ENCODE measurements at places on chromosomes 3 and 15.

- no peak for DNase-seq
Measured at GRCh38 chr15:81046290-81046689, 45.6 kb downstream of the TLNRD1 start.

GRCh38 chr15:76636059-76636458 lies 269.1 kb downstream of the SCAPER start:
- DNase-seq: no peak

GRCh38 chr15:75455424-75455981 lies 4.0 kb upstream of the SIN3A start:
- DNase-seq: peak; percentile 49

GRCh38 chr3:110711851-110712516 lies 359.6 kb upstream of the NECTIN3 start:
- DNase-seq: no peak

GRCh38 chr3:59601486-59601885 lies 551.7 kb upstream of the CFAP20DC start:
- no peak for DNase-seq

DNA sequence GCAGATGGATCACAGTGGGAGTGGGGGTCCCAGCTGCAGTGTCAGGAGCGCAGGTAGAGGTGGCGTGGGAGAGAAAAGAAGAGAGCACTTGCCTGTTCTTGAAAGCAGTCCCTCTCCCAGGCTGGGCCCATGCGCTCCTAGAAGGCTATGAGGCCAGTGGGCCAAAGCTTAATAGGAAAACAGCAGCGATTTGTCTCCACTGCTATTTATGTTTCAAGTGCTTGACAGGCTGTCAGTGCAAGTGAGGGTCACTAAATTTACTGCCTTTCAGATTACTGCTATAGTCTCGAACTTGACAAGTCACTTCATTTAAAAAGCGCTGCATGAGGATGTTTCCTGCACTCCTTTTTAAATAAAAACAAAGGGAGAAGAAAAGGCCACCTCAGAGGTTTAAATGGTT lies 239.5 kb downstream of the GAP43 start:
- no peak for DNase-seq

DNA sequence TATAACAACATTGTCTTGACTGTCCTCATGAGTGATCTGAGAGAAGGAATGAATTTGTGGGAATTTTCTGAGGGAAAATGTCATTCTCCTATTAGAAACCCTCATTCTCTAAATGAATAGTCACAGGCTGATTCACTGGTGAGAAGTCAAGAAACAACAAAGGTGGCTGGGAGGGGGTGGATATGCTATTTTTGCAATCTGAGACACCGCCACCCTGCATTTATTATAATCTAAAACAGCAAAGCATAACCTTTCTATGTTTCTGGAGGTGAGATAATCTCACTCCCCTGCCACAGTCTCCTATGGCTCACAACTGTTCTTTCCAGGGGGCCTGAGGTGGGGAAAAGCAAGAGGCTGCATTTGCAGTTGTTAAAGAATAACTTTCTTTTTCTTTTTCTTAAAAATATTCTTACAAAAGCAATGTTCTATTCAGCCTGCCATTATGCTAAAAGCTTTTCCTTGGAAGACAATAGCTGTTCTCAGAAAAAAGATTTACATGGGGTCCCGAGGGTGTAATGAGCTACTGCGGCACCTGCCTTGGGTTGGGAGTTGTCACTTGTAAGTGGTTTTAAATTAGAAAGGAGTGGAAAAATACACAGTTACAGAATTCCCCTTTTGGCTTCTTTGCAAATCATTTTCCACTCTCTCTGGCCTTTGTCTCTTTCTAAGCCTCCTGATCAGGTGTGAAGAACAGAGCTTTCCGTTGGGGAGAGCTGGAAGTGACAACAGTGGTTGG lies 220.9 kb downstream of the AGBL1 start:
- DNase-seq: no peak

- DNase-seq: no peak
Measured at GRCh38 chr3:151166161-151166560, 36.9 kb downstream of the GPR171 start.

DNA sequence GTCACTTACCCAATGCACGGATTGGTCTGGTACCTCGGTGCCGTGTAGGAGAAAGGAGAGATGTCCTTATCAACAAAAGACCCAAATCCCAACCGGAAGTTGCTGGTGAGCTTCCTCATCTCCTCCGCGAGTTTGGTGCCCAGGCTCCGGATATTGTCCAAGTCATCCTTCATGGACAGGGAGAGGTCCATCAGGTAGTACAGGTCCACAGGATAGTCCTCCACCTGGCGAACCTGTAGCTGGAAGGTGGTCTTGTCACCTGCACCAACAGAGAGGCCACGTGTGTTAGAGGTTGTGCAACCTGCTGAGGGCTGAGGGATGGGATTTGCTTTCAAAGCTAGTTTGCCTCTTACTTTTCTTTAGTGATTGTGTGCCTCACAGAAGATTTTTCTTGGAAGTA lies 38.9 kb downstream of the ITGB5 start:
- DNase-seq: no peak

DNA sequence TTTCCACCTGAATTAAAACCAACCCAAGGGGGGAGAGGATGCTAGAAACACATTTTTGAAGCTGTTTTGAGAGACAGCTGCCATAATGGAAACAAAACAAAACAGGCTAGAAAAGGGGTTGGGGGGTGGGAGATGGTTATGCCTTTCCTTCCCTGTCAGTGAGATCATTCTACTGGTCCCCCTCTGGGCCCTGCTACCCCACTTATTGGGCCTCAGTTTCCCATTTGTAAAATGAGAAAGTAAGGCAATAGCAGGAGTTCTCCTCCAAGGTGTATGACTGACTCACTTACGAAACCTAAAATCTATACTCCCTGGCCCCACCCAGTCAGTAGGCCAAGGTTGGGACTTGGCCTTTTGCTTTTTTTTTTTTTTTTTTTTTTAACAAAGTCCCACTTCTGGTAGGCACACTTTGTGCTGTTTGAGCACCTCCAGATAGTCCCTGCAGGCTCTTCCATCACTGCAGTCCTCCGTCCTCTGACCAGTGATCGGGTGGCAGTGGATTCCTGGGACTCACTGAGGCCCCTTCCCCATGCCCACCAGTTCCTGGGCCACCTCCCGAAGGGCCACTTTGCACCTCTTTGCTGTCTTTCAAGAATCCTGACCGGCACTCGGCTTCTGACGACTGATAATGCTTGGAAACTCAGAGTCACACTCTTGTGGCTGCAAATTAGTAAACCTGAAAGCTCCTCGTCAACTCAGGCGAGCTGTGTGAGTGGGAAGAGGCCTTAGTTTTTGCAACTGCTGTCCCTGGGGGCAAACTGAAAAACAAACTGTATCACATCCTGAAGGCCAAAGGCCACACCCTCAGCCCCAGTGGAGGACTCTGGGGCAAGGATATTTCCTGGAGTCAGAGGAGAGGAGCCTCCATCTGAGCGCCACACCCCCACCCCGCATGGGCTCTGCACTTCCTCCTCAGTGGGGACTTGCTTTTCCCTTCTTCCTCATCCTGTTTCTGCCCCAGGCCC lies 6.7 kb upstream of the PSTPIP1 start:
- no peak for DNase-seq

DNA sequence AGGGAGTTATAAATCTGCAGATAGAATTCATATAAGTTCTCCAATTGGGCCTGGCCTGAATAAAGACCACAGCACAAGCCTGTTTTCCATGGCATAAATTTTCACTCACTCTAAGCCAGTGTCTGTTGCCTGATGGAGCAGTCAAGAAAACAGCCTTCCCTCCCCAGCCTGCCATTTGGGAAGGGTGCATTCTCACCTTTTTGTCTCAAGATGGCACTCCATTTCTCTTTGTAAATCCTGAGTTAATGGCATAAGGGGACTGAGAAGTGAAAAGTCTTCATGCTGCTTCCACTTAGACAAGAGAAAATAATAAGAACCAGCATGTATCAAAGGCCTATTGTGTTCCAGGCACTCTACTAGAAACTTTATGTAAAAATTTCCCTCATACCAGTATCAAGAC lies 115.6 kb upstream of the MANF start:
- no peak for DNase-seq

- peak; percentile 15 for DNase-seq
Measured at GRCh38 chr3:53030619-53031449, 15.0 kb downstream of the SFMBT1 start.

GRCh38 chr3:148588291-148588690 lies 109.4 kb upstream of the AGTR1 start:
- DNase-seq: no peak

- DNase-seq: no peak
Measured at GRCh38 chr3:12180218-12180617, 21.5 kb upstream of the TIMP4 start.

GRCh38 chr3:64936556-64936955 lies 248.8 kb upstream of the ADAMTS9 start:
- no peak for DNase-seq

GRCh38 chr3:197006446-197006845 lies 23.2 kb downstream of the MELTF start:
- no peak for DNase-seq

GRCh38 chr3:160804762-160805161 lies 48.7 kb downstream of the PPM1L start:
- DNase-seq: no peak

DNA sequence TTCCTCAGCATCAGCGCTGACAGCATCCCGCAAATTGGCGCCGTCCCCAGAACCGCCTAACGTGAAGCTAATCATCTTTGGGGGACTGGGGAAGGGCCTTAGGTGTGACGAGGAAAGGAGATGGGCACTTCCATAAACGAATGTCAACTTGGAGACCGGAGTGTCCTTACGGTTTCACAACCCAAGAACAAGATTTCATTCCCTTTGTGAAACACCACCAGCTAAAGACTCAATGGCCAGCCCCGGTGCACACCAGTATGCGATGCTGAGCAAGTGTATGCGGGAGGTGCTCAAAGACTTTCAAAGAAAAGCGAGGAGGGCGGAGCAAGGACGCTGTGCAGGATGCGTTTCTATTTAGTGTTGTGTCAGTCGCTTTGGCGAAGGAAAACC lies 759 bp upstream of the TTBK2 start:
- DNase-seq: no peak

DNA sequence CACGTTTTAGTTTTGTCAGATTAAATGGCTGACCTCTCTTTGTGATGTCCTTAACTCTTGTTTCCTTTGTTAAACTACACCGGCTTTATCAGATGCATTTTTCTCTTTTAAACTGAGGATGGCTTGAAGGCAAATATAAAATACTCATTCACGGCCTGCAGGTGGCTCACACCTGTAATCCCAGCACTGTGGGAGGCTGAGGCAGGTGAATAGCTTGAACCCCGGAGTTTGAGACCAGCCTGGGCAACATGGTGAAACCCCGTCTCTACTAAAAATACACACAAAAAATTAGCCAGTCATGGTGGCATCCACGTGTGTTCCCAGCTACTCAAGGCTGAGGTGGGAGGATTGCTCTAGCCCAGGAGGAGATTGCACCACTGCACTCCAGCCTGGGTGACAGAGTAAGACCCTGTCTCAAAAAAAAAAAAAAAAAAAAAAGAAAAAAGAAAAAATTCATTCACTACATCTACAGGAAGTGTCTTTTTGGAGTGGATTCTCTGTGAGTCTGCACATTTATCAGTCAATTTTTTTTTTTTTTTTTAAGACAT lies 34.7 kb upstream of the SACM1L start:
- no peak for DNase-seq

- DNase-seq: no peak
Measured at GRCh38 chr3:9196020-9196419, 53.4 kb downstream of the SRGAP3 start.

- DNase-seq: no peak
Measured at GRCh38 chr3:14914779-14915117, 32.6 kb upstream of the NR2C2 start.

GRCh38 chr3:189498995-189499704 lies 132.0 kb upstream of the TP63 start:
- no peak for DNase-seq

DNA sequence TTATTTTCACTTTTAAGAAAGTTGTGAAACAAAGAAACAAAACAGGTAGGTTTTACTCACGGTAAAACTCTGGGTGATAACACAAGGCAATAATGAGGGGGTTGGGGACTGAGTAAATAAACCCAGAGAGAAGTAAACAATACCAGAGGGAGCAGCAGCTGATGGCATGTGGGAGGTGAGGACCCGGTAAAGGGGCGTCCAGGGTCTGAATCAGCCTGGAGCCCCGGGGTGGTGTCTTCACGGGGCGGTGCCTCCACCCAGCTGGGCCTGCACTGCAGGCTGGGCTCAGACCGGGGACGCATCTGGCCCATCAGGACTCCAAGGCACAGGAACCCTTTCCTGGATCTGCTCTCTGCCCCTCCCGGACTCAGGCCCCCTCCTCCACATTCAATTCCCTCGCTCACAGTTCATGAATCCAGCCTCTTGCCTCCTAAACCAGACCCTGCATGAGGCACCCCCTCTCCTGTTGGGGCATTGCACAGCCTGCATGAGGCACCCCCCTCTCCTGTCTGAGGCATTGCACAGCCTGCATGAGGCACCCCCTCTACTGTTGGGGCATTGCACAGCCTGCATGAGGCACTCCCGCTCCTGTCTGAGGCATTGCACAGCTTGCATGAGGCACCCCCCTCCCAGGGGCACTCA lies 73.9 kb upstream of the MFGE8 start:
- DNase-seq: no peak

DNA sequence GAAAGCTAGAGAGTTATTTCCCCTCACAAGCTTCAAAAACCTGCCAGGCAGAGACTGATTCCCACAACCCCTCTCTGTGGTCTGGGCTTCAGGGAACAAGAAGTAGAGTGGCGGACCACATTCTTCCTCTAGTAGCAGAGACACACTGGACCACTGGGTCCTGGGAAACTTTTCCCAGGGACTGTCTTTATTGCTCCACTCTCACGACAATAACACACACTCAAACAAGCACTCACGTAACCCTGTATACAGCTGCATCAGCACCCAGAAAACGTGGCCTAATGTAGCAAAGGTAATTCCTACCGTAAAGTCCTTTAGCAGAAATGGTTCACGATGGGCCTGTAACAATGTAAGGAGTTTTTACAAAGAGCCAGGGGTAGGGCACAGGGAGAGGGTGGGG lies 27.6 kb downstream of the CPOX start:
- no peak for DNase-seq

- DNase-seq: peak; percentile 31
Measured at GRCh38 chr15:39685999-39686613, 96.5 kb downstream of the FSIP1 start.

DNA sequence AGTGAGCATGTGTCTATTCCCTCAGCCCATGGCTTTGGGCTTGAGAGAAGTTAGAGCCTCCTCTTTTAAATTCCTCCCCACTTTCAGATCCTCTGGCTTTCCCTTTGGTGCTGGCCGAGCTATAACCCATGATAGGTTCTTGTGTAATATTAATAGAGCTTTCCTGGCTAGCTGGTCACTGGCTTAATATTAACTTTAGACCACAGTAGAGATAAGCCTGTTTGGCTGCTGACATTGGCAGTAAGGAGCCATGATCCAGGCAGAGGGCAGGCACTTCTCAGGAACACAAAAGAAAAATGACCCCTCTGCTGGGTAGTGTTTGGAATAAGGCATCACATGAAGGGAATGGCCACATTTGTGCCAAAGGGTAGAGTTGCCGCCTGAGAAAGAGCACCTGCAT lies 65.4 kb upstream of the UMPS start:
- DNase-seq: no peak

DNA sequence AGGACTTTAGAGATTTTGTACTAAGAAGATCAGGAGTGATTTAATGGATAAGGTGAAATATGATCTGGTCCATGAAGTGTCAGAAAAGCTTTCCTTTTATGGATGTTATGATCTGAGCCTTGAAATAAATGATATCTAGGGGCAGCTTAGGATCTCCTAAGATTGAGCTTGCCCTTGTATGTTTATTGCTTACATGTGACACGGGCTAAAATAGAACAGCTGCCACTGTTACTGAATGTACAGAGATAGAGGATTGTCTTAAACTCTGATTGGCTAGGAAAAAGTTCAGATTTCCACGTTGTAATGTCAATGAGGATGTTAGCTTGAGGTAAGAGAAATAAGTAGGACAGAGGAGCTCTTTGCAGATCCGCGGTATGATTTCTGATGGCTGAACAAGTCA lies 8.8 kb downstream of the FYTTD1 start:
- DNase-seq: no peak
